ENCODE measurements at places on chromosomes 3 and 15.

- no peak for DNase-seq
These were observed 35.5 kb upstream of the PLXNA1 start for GRCh38 chr3:126947429-126947828.

GRCh38 chr3:54784021-54784420 is 143.8 kb downstream of the LRTM1 start:
- DNase-seq: no peak

GRCh38 chr3:184145111-184145524 is 10.0 kb downstream of the EIF2B5 start:
- DNase-seq: peak; percentile 56

GRCh38 chr3:190414297-190414696 is 26.3 kb downstream of the CLDN16 start:
- no peak for DNase-seq

DNA sequence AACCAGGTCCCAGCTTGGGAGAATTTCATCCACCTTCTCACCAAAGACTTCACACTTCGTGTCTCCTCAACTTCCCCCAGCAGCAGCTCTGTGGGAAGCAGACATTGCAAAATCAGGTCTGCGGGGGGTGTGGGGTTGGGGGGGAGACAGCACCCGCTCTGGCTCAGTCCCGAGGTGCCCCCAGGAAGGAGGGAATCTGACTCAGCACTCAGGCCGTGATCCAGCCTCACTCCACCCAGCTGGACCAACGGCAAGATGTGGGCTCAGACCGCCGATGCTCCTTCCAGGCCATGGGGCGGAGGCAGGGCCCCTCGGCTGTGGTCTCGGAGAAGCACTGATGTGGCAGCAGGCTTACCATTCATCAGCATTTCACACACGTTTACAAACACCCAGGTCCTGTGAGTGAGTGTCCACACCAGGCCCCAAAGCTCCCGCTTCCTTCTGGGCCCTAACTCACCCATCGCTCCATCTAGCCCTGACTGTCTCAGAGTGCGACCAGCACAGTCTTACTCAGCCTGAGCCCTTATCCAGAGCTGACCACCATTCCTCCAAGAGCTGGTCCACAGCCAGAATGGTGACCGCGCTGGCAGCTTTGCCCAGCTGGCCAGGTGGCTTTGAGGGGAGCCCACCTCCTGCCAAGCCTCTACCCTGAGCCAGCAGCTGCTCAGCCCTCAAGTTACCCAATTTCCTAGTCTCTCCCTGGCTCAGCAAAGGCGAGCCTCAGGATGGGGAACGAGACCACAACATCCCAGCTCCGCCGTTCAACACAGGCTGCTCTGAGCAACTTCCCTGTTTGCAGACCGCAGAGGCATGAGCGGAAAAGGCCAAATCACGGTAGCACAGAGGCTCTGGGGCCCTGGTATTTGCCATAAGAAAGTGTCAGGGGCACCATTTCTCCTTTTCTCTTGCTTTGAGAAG is 3.3 kb downstream of the STAB1 start:
- no peak for DNase-seq

DNA sequence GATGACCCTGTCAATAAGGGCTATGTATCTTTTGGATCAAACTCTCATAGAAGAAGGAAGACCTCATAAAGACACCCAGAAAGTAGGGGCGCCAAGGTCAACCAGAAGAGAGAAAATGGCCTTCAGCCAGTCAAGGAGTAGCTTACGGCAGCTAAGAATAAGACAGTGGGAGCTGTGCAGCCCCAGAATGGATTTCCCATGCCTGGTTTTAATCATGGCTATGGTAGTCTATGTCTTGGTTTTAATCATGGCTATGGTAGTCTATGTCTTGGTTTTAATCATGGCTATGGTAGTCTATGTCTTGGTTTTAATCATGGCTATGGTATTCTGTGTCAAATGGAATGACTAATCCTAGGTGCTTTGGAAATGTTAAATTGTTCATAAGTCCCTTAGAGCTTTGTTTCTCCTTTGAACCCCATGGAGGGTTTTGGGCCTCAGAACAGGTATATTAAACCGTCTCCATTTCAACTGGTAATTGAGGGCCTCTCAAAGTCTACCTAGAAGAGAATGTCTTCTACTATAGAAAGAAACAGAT is 742.0 kb upstream of the CFAP20DC start:
- DNase-seq: no peak

GRCh38 chr3:69791106-69791505 is 51.8 kb downstream of the MITF start:
- DNase-seq: no peak

All from DMS153 (cell line).